Amniotic stem cell (primary cell): ENCODE measurements at places on chromosomes 4 and X.

DNA sequence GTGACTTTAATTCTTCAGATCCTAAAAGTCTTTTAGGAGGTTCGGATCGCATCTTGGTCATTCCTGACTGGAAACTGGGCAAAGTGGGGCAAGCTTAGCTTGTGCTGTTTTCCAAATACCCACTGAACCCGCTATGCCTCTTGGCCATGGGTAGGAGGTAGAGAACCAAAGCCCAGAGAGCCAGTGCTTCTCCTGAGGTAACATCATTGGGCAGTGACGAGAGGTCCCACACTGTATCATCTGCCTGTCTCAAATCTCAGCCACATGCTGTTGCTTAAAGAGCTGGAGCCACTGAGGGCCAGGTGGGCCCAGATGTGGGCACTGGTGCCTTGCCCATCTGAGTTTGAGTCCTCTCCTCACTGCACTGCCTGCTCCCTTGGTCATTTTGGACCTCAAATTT lies 68.2 kb downstream of the SLC2A9 start:
- no peak for DNase-seq

DNA sequence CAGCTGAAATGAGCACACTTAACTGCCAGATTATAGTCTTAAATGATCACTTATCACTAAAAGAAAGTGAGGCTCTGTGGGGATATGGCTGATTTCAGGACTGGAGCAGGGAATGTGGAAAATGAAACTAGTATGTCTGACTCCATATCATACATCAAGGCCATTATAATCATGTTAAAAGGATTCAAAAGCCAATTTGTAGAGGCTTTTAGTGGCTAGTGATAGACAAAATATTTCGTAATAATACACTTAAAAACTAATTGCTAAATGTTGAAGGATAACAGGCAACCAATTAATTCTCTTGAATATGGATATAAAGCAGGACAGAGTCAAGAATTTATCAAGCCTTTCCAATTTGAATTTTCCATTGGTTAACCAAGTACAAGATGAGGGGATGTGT lies 358.1 kb upstream of the NDST3 start:
- DNase-seq: no peak

DNA sequence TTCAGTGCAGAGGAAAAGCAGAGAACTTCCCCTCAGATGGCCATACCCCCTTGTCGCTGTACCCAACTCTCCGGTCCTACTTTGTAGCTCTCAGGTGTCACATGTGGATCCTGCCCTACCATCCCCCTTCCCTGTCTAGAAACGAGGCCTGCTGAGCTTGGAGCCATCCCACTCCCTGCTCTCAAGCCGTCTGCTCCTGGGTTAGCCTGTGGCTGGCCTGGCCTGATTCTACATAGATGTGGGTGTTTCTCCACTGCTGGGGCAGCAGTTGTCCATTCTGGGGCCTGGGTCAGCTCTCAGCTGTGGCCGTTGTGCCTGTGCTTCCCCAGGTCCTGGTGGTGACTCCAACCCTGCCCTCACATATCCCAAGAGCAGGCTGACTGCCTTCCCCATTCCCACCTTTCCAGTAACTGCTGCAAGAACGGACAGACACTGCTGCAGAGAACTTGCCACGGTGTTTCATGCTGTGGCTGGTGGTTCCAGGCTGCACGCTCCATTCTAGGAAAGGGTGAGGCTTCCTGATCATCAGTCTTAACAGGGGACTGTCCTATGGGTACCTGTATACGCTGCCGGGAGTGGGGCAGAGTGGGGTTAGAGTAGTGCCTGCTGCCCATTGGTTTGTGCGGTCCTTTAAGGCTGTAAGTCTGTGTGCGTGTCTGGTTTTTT lies 3.6 kb downstream of the IL9R start:
- DNase-seq: no peak

- DNase-seq: no peak
These were observed 4.3 kb upstream of the PLAC8 start for GRCh38 chr4:83118869-83119268.

GRCh38 chr4:85964298-85964697 lies 395.6 kb downstream of the MAPK10 start:
- DNase-seq: no peak

GRCh38 chrX:47579537-47579936 lies 2.7 kb upstream of the TIMP1 start:
- DNase-seq: no peak

DNA sequence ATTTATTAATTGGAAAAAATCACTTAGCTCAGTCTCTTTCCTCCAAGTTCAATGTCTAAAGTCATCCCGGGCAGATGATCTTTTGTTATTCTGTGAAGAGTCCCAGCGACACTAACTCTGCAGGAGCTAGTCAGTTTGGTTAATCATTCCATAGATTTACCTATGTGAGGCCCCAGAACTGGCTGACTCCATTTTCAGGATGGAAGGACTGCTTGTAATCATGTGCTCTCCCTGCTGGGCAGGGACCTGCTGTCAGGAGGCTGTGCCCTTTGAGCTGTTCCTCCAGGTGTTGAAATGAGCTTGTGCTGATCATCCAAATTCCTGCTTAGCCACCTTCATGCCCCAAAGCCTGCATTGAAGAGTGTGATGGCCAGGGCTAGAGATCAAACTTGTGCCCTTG lies 169.8 kb downstream of the NHS start:
- no peak for DNase-seq

DNA sequence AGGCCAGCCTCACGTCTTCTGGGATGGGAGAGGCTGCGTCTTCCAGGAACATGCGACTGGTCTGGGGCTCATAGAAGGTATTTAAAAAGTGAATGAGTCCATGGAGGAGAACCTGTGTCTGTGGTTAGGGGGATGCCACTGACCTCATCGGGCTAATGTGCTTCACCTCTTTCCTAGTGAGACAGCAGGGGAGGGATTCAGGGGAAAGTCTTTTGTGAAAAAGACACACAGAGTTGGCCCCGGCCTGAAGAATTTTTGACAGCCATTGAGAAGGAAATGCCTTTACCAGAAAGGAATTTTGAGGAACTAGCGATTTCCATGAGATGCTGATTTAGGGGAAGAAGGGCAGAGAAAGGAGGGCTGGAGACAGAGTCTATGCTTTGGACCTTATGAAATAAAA lies 11.0 kb upstream of the C4orf50 start:
- no peak for DNase-seq

DNA sequence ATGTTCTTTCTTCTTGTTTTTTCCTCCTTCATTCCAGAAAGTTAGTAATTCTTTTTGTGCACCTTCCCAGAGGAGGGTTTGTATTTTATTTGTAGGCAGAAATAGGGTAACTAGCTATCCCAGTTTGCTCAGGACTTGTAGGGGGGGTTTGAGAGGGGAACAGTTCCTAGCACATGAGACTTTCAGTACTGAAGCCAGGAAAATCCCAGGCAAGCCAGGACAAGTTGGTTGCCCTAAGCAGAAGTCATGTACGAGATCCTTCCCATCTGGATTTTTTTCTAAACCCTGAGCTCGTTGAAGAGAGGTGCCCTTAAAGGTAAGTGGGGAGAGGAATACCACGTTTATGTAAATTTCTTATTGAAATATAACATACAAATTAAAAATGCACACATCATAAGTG lies 15.6 kb upstream of the TAB3 start:
- no peak for DNase-seq

DNA sequence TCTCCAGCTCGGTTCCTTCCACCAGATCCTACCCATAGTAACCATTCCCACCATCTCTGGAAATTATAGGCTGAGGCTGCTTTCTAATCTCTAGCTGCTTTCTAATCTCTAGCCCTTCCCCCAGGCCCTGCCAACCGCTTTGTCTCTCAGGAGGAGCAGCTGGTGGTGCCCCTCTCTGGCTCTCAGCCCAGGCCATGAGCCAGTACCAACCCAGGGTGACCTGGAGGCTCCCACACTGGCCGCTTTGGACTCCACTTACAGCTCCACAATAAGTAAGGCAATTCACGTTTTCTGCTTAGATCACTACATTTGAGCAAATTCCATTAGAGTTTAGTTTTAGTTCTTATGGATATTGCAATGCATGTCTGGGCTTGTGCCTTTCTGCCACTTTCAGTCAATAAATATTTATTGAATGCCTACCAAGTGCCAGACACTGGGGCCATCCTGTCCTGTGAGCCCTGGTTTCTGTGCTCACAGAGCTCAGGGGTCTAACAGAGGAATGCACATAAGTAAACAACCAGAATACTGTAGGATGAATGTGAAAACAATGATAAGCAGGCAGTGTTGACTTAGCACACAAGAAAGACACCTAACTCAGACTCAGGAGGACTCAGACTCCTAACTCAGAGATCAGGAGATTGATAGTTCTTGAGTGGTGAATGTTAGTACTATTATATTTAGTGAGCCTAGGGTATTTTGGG lies 38.9 kb downstream of the SMC1A start:
- no peak for DNase-seq

DNA sequence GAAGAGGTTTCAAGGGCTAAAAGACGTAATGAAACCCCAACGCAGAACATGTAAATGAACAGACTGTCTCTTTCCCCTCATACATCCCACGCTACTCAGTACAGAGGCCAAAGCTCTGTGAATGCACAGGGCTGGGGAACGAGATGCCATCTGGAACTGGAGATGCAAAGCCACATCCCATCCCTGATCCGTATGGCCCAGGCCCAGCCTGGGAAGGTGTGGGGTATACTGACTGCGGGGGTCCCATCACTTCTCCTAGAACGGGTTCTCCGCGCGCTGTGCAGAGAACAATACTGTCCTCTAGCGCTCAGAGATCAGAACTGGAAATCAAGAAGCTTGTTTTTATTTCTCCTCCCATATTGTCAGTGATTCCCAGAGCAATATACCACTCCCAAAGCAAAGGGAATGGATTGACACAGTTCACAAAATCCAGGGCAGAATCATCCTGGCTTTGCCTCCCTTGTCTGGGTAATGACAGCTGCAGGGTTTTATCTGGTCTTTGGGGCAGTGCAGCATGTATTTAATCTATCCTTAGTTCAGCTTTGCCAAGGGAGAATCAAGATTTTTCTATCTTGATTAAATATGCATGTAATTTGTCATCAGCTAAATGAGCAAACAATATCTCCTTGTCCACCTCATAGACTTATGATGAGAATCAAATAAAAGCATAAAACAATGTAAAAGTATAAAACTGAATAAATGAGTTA lies 47.3 kb upstream of the TLR3 start:
- no peak for DNase-seq

DNA sequence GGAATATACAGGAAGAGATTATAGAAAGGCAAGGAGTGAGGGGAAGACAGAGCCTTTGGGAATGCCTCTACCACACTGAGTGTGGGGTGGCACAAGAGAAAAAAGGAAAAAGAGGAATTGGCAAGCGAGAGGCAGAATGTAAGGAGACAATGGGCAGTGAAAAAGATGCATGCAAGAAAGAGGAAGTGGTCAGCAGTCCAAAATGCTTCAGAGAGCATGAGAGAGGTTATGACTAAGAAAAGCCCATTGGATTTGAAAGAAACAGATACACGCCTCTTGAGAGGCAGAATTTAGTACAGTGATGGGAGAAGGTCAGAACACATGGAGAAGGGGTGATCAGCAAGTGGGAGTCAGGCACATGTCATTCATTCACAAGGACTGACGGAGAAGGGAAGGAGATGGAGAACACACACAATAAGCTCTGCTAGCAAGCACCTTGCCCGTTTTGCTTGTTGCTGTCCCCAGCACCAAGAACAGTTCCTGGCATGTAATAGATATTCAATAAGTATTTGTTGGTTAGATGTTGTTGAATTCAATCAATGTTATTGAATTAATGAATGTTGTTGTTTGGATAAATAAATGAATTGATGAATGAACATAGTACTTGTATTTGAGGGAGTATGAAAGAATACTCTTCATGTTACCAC lies 6.3 kb downstream of the DCHS2 start:
- no peak for DNase-seq

GRCh38 chrX:8711401-8711800 lies 20.5 kb downstream of the ANOS1 start:
- no peak for DNase-seq

DNA sequence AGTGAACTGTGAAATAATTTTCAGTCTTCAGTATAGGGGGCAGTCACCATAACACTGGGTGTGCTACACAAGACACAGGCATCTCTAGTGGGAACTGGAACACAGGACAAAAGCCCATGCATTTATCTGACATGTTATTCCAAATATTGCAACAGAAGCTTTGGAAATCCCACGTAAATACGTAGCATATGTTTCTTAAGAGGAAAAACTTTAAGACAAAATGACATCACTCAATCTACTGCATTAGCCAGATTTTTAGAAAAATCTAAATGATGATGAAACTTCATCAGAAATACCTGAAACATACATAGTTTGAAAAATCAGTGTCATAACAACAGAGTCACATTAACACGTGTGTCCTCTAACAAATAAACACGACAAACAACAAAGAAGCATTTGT lies 14.5 kb downstream of the SHISA3 start:
- DNase-seq: no peak

- no peak for DNase-seq
These were observed 314 bp downstream of the P2RY8 start for GRCh38 chrX:1536712-1537030.
